Neural crest cell (in vitro differentiated cells): ENCODE measurements at places on chromosomes 6 and 20. TPM values are rescaled to one million over a fixed set of nuclear protein-coding genes. Genes with fewer than 3 reads are reported as not detected.

Gene VSTM2L
- 7.3 and 9.3 TPM in 2 replicates for total RNA-seq

Gene LGSN
- total RNA-seq, result not detected in 2 replicates

Gene SLC4A11
- total RNA-seq, result 0.55 and 0.89 TPM in 2 replicates

Gene BNIP5
- total RNA-seq, result not detected in 2 replicates

GRCh38 chr6:166813461-166813860, 142.9 kb downstream of the RNASET2 start:
- no peak for DNase-seq
